ENCODE measurements at places on chromosomes 1 and 21.

- DNase-seq: no peak
These were observed 36.0 kb upstream of the GPR157 start for GRCh38 chr1:9164919-9165318.

DNA sequence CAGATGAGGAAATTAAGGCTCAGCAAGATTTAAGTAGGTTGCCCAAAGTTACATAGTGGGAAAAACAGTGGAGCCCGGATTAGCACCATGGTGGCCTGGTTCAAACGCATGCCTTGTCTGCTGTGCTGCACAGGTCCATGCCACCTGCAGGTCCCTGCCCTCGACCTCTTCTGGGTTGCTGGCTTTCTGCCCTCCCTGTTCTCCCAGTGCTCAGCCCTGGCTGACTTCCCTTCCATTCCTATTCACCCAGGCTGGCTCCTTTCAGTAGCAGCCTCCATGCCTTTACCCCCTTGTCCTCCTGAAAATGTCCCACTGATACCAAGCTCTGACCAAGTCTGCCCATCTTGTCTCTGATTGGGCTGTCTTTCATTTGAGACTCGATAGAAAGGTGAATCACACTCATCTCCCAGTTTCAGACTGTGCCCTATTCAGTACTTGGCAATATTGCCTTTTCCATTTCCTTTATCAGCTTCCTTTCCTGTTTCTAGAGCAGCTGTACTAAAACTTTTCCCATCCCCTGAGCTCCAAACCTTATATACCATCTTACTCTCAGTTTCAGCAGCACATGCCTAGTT lies 75.8 kb downstream of the ST3GAL3 start:
- no peak for DNase-seq

DNA sequence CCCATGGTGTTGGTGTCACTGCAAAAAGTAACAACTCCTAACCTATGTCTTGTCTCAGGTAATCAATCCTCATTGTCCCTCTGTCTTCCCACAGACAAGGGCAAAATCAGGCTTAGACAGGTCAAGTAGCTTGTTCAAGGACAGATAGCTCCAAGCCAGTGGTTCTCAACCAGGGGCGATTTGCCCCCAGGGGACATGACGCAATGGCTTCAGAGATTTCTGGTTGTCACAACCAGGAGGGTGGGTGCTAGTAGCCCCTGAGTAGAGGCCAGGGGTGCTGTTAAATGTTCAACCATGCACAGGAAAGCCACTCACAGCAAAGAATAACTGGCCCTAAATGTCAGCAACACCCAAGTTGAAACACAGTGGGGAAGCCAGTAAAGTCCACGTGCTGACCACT lies 178.9 kb downstream of the RUNX1 start:
- no peak for DNase-seq

DNA sequence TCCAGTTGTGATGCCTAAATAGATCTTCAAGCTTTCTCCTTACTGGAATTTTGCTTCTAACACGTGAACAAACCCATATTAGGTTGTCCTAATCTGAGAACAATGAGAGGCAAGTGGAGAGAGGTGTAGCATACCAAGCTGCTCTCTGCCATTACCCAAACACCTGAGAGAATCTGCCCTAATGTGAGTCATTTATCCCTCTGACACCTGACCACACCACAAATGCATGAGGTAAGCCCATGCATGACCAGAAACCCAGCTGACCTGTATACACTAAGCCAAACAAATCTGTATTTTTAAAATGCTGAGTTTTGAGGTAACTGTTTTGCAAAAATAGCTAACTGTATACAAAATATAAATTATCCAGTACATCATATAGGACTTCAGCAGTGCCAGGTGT lies 1458.1 kb upstream of the B3GALT2 start:
- DNase-seq: no peak

All from suppressor macrophage treated with lipopolysaccharide for 4 hours (primary cell).